ENCODE measurements at places on chromosomes 5 and 9. TPM values are rescaled to one million over a fixed set of nuclear protein-coding genes. Genes with fewer than 3 reads are reported as not detected.

DEPDC1B gene
- 30.8 TPM for polyA plus RNA-seq

RHOBTB3 gene
- 17.5 TPM for polyA plus RNA-seq

DNA sequence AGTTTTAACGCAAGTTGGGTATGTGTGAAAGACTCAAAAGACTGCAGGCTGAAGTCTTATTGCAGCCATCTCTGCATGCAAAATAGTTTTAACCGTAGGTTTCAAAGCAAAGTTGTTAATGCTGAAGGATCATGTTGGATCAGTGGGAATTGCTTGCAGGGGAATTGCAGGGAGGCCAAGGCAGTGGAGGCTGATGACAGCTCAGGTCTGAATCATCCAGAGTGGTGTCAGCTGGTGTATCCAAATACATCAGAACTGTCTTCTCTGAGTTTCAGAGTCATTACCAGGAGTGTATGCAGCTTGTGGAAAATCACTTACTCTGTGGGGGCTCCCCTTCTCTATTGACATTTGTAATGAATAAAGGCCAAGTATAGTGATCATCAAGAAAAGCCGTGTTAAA is 435.7 kb downstream of the SH3GL2 start:
- H3K27ac ChIP-seq = no peak overlapping the region
- H3K4me3 ChIP-seq = no peak overlapping the region
- DNase-seq = no peak
- no peaks in the 10 kb centered on the region for H3K4me1 ChIP-seq

SHROOM1 gene
- 11.8 TPM for polyA plus RNA-seq

PCDHGA11 gene
- 2.7 TPM for polyA plus RNA-seq

CD274 gene
- polyA plus RNA-seq = not detected

GRCh38 chr9:38518826-38519225 is 94.6 kb upstream of the IGFBPL1 start:
- no peak overlapping the region for H3K27ac ChIP-seq
- no peak for DNase-seq
- no peaks in the 10 kb centered on the region for H3K4me1 ChIP-seq
- H3K4me3 ChIP-seq = no peak overlapping the region
- no peaks in the 10 kb centered on the region for H3K36me3 ChIP-seq

GRCh38 chr9:75490326-75490725 is 400.1 kb upstream of the PCSK5 start:
- no peak overlapping the region for H3K27ac ChIP-seq
- no peaks in the 10 kb centered on the region for H3K4me1 ChIP-seq
- DNase-seq = no peak
- H3K4me3 ChIP-seq = no peak overlapping the region
- H3K27me3 ChIP-seq = no peaks in the 10 kb centered on the region

DNA sequence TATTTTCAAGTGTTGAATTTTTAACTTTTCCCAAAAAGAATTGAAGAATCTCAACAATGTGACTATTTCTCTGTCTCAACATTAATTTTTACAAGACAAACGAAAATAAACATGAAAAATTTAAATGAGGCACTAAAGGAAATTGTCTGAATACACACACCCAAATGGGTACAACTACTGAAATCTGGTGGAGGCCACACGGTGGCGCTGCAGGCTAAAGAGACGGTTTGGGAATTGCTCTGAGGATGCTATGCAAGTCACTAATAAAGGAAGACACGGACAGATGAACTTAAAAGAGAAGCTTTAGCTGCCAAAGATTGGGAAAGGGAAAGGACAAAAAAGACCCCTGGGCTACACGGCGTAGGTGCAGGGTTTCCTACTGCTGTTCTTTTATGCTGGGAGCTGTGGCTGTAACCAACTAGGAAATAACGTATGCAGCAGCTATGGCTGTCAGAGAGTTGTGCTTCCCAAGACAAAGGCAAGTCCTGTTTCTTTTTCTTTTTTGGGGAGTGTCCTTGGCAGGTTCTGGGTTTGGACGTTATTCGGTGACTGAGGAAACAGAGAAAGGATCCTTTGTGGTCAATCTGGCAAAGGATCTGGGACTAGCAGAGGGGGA is at the start of gene PCDHB10:
Gene PCDHB10, plus strand, starts transcription at position 244 of the 616 bp plus-strand sequence. Its CDS starts 200 bp downstream, at position 444.
- DNase-seq = no peak
- H3K4me3 ChIP-seq = peak within 1 kb of the TSS; percentile 46
- no peaks in the 10 kb centered on the region for H3K27me3 ChIP-seq

DNA sequence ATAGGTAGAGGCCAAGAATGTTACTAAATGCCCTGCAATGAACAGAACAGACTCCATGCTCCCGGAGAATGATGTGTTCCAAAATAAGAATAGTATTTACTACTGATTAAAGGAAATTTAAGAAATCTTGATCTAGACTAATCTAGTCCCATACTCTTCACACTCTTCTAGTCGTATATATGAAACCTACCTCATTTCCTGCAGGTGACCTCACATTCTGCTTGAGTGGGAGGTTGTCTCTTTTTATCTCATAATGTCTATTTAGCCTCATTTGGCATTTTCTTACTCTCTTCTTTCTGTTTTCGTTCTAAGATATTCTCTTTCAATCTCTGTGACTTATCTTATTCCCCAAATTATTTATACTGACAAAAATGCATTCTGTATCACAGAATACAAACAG is 9.2 kb upstream of the SHOC1 start:
- no peaks in the 10 kb centered on the region for H3K36me3 ChIP-seq
- H3K4me3 ChIP-seq = no peak overlapping the region
- DNase-seq = no peak
- H3K27me3 ChIP-seq = no peaks in the 10 kb centered on the region
- no peak overlapping the region for H3K27ac ChIP-seq

- no peaks in the 10 kb centered on the region for H3K27me3 ChIP-seq
- H3K4me1 ChIP-seq = no peaks in the 10 kb centered on the region
- H3K27ac ChIP-seq = no peak overlapping the region
- H3K36me3 ChIP-seq = peaks cover 11% of the 10 kb centered on the region
- no peak overlapping the region for H3K4me3 ChIP-seq
- no peak for DNase-seq
Measured at GRCh38 chr9:125462861-125463291, 201.2 kb downstream of the GAPVD1 start.

All from H1 (cell line).